ENCODE measurements at places on chromosomes 6 and 20.

DNA sequence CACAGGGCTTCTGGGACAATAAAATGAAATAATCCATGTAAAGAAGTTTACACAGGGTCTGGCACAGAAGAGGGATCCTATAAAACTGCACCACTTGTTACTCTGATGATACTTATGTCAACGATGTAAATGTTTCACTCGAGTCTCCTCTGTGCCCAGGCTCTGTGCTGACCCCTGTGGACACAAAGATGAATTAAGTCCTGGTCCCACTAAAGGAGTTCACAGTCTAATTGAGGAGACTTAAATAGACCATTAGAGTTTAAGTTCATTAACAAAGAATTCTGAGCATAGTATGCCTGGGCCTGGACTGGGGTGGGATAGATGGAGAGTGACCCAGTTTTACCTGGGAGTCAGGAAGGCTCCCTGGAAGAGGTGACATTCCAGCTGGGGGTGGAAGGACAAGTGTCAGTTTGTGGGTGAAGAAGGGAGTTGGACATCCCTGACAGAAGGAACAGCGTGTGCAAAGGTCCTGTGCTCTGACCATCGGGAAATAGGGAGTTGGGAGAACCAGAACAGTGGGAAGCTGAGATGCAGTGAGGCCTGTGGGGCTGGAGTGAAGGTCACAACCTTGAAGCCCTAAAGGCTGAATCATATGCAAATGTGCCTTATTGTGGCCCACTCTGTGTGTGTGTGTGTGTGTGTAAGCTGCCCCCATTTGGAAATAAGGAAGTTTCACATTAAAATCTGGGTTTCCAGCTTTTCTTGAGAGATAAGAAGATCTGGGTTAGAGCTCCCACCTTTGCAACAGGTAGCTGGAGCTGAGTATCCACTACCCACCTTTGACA lies 1.1 kb downstream of the OCSTAMP start:
- DNase-seq = no peak

- no peak for DNase-seq
These were observed 5.5 kb downstream of the TCF21 start for GRCh38 chr6:133894369-133894768.

- DNase-seq = no peak
These were observed 4.4 kb upstream of the RAET1L start for GRCh38 chr6:150029749-150030148.

GRCh38 chr20:62511300-62511914 lies 35.6 kb upstream of the GATA5 start:
- DNase-seq = no peak

GRCh38 chr6:163530406-163530805 lies 115.9 kb downstream of the QKI start:
- no peak for DNase-seq

GRCh38 chr6:153031335-153031955 lies 28.9 kb upstream of the MTRF1L start:
- no peak for DNase-seq

DNA sequence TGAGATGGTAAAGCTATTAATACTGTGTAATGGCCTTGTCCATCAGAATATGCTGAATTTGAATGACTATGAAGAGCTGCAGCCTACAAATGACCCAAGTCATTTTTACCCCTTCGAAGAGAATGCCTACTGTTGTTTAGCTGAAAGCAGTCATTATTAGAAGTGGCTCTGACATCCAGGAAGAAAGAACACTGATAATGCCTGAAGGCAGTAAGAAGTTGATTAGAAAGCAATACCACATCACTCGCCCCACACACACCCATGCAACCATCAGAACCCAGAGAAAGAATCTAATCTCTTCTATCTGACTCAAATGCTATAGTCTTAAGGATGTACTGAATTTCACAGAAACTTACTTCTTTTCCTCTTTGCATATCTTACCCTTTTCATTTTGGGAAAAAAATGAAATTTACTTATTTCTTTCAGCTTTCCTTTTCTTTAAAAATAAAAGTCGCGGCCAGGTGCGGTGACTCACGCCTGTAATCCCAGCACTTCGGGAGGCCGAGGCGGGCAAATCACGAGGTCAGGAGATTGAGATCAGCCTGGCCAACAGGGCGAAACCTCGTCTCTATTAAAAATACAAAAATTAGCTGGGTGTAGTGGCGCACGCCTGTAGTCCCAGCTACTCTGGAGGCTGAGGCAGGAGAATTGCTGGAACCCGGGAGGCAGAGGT lies 61.0 kb downstream of the ARHGAP18 start:
- no peak for DNase-seq

DNA sequence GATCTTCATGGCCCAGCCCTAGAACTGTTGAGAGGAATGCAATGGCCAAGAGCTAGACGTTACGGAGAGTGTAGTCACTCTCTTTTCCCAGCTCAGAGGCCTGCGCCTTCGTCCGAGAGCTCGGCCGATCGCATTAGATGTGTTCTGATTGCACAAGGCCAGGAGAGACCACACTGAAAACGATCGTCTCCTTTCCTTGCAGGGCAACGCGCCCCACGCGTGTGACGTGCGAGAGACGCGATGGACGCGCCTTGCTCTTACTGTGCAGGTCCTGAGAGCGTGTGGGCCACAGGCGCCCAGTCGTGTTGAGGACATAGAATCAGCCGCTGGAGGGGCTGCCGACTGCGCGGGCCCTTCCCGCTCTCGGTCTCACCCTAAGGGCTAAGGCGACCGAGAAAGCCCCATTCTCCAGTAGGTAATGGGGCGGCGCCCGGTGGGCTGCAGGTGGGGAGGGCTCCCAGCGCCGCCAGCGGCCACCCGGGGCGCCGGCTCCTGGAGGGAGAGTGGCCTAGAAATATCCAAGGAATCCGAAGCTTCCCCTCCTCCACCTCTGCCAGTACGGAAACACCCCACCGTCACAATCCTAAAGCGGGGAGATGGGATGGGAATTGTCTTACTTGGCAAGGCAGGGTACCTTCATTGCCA lies 26.9 kb downstream of the TFAP2B start:
- no peak for DNase-seq

- no peak for DNase-seq
These were observed 50.7 kb upstream of the PLEKHG1 start for GRCh38 chr6:150549007-150549406.
